ENCODE measurements at places on chromosomes 12 and 14.

DNA sequence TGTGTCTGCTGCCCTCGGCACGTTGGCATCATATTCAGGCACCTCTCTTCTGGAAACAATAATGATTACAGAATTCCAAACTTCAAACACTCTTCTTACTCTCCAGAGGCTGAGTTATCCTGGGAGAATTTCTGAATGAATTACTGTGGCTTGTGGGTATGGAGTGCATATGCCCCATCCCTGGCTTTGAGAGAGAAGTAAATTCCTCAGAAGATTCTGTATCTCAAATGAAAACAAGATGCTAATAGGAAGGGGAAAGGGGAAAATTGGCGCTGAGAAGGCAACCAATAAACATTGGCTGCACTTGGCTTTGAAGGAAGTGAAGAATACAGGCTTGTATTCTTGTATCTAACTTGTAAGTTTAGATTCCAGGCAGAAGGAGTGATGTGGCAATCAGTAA lies 132.0 kb upstream of the NOVA1 start:
- no peak for DNase-seq

GRCh38 chr14:50823051-50823761 lies 7.8 kb downstream of the NIN start:
- no peak for DNase-seq

- DNase-seq = no peak
These were observed 95.9 kb upstream of the DDHD1 start for GRCh38 chr14:53249059-53249458.

DNA sequence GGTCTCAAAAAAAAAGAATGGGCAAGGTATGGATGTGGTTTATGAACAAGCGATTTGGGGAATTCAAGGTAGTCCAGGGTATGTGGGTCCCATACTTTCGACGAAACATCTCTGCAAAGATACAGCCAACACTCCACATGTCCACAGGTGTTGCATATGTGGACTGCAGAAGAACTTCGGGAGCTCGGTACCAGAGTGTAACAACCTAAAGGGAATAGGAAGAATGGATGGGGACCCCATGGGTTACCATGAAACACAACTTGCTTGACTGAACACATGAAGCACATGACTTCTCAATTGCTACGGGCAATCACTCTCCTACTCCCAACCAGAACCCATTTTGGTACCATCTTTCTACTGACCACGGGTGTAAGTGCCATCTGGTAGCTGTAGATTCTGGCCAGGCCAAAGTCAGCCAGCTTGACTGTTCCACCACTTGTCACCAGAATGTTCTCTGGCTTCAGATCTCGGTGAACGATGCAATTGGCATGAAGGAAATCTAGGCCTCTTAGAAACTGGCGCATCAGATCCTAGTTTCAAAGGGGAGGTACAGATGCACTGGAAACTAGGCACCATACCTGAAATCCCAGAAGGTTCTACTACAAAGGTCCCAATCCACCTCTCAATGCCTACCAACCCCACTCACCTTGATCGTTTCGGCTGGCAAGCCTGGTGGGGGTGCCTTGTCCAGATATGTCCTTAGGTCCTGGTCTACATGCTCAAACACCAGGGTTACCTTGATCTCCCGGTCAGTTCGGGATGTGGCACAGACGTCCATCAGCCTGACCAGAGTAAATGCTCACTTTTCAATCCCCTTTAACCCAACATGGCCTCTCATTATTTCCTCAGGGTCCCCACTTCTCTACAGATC lies 1.3 kb downstream of the CDK4 start:
- DNase-seq = no peak

GRCh38 chr14:61691495-61691894 lies 3.8 kb upstream of the HIF1A start:
- no peak for DNase-seq

- DNase-seq = no peak
These were observed 5.5 kb downstream of the ASIC1 start for GRCh38 chr12:50062728-50063460.

- DNase-seq = no peak
These were observed 82.9 kb downstream of the FGD4 start for GRCh38 chr12:32482226-32482625.

DNA sequence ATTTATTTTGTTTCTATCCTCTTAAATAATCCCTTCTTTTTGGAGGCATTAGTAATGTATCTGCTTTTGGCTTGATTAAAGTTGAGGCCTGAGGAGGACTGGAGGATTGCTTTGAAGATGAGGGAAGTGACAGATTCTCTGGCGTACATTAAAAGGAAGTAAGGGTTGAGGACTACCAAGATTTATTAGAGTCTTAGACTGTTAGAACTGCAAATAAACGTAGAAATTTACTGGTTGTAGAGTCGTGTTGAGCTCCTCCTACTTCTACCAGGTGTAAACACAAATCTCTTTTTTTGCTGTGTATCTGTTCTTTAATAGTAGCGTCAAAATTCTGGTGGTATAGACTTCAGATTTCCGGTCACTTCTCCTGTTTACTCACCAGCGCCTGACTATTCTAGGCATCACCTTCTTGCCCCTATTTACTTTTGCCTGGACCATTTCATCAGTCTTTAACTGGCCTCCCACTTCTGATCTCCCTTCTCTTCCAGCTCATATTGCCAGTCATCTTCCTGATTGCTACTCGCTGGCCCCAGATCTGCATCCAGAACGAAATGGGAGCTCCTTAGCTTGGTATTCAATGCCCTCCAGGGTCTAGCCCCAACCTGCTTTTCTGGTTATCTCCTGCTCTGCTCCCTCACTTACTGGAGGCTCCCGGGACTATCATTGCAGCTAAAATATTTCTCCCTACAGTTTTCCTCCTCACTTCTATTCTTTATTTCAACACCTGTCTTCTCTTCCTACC lies 8.4 kb upstream of the EID3 start:
- no peak for DNase-seq

GRCh38 chr14:54840336-54840735 lies 62.3 kb downstream of the GCH1 start:
- DNase-seq = no peak

DNA sequence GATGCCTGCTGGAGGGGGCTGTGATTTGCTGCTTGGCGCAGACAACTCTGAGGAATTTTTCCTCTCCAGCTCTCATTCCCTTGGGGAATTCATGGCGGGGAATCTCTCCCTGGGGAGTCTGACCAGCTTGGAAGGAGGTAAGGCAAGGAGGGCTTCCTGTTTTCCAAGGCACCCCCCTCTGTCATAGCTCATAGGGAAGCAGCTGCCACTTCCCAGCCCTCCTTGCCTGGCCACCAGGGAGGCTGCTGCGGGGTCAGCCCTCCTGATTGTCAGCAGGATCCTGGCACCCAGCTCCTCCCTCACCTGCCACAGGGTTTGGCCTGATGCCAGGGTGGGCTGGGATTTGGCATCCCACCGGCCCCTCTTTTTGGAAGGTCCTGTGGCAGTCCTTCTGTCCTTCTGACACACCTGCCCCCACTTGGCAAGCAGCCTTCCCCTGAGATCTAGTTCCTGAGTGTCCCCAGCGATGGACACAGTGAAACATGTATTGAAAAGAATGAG lies 74.9 kb downstream of the TSPAN9 start:
- DNase-seq = no peak

- no peak for DNase-seq
These were observed 57.6 kb downstream of the CCDC85C start for GRCh38 chr14:99546234-99546879.

- DNase-seq = no peak
These were observed 7.1 kb downstream of the RAPGEF3 start for GRCh38 chr12:47751561-47751960.

DNA sequence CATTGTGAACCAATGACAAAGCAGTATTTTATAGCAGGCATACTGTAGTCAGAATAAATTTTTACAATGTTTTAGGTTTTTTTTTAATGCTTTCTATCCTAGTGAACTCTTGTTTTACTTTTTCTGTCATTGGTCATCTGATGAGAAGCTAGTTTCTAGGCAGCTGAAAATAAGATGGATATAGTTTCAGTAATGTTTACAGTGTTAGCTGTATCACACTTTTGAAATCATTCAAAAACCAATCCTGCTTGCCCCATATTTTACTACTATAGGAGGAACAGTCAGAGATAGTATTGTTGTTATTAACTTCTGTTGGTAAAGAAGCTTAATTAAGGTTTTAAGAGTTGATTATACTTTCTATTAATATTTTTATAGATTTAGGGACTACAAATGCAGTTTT lies 24.5 kb downstream of the USP15 start:
- no peak for DNase-seq

- DNase-seq = no peak
These were observed 37.6 kb upstream of the BCL2L14 start for GRCh38 chr12:12032851-12033797.

GRCh38 chr14:77923131-77923936 lies 123.4 kb downstream of the ADCK1 start:
- DNase-seq = no peak

DNA sequence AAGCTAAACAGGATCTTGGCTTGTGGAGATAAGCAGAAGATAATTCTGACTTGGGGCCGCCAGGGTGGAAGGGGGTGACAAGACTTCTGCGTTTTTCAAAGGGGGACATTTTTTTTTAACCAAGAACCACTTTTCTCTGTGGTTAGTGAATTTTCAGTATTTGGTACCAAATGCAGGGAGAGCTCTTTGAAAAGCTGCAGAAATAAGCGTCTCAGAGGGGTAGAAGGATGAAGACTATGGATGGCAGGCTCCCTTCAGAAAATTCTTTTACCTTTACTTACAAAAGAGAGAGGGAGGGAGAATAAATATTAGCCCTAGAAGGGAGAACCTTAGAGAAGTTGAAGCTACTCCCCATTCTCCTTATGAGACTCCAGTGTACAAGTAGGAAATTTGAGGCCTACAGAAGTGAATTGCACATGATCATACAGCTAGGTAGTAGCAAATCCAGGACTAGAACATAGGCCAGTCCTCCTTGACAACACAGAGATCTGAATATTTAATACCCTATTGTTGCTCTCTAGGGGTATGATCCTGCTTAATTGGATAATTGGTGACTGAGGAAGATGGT lies 840 bp downstream of the MRPL52 start:
- DNase-seq = no peak

DNA sequence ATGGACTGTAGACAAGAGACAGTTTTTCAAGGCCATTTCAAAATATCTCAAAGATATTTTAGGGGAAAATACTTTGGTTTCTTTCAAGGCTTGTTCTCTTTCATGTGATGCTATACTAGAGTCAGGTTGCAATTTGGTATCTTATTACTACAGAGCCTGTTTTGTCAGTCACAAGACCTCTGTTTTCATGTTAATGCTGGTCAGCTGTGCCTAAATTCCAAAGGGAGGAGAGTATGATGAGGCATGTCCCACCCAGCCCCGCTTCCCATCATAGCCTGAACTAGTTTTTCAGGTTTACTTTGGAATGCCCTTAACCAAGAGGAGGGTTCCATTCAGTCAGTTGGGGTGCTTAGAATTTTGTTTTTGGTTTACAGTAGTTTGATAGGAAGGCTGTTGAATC lies 52.6 kb downstream of the GPHB5 start:
- no peak for DNase-seq
